ENCODE measurements at places on chromosomes 16 and 17.

- DNase-seq, result no peak
These were observed 202.8 kb upstream of the TBX2 start for GRCh38 chr17:61196799-61197198.

GRCh38 chr17:79778504-79779083 lies 646 bp downstream of the CBX2 start:
- no peak for DNase-seq

GRCh38 chr16:31301708-31302400 lies 42.1 kb downstream of the ITGAM start:
- DNase-seq, result no peak

- DNase-seq, result peak; percentile 28
These were observed 71.6 kb downstream of the CDK5R1 start for GRCh38 chr17:32558326-32558955.

- no peak for DNase-seq
These were observed 2.3 kb upstream of the PAFAH1B1 start for GRCh38 chr17:2591040-2591640.

- no peak for DNase-seq
These were observed 1.9 kb downstream of the GPS2 start for GRCh38 chr17:7313088-7313889.

GRCh38 chr17:66629762-66630161 lies 205.2 kb upstream of the CACNG5 start:
- no peak for DNase-seq

- no peak for DNase-seq
These were observed 536.3 kb downstream of the GRIN2A start for GRCh38 chr16:9645911-9646310.

DNA sequence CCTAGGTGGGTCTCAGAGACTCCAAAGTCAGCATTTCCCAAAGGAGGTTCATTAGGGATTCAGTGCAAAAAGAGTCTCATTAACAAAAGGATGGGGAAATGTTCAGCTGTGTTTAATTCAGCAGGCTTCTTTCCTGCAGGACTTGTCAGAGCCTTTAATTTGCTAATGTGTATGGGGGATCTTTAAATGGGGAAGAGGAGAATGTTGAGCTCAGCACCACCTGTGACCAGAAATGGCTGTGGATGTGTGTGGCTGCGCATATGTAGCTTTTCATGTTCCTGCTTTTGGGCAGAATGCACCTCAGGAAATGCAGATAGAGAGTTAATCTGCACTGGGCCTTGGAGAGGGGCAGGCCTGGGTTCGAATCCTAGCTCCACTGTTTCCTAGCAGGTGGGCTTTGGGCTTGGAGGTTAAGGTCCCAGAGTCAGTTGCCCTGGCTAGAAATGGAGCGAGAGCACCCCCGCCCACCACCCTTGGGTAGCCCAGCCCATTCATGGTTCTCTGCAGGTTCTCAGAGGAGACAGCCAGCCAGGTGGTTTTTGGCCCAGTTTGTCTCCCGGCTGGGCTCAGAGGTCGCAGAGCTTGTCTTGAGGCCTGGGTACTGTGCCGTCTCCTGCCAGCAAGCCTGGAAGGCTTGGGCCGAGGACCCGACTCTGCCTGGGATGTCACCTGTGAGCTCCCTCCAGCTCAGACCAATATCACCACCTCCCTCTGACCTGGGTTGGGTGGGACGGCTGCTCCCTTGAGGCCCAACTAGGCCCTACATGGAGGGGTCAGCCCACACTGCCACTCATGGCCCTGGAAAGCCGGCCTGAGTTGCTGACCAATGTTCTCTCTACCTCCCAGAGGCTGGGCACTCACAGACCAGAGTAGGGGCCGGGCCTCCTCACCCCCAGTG lies 9.3 kb downstream of the ADCY7 start:
- no peak for DNase-seq

- no peak for DNase-seq
These were observed 202.2 kb downstream of the CDH8 start for GRCh38 chr16:61834082-61834481.

GRCh38 chr16:50340578-50340977 lies 28.2 kb downstream of the BRD7 start:
- no peak for DNase-seq

GRCh38 chr17:83200231-83200699 lies 120.9 kb downstream of the METRNL start:
- no peak for DNase-seq

GRCh38 chr17:69878661-69879060 lies 196.4 kb upstream of the KCNJ16 start:
- DNase-seq, result no peak

DNA sequence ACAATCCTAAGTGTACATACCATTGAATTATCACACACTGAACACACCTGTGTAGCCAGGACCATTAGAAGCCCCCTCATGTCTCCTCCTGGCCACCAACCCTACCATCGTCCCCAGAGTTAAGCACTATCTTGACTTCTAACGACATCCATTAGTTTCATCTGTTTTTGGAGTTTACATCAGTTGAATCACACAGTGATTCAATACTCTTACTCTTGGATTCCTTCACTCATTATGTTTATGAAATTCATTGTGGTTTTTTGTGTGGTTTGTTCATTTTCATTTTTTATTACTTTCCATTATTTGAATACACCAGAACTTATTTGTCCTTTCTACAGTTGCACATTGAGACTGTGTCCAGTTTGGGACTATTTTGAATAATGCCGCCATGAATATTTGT lies 13.6 kb downstream of the DRC7 start:
- DNase-seq, result no peak
